ENCODE measurements at places on chromosomes 2 and 18. TPM values are rescaled to one million over a fixed set of nuclear protein-coding genes. Genes with fewer than 3 reads are reported as not detected.

The STRN gene
- 14.8 TPM for total RNA-seq

The KCNE4 gene
- total RNA-seq: not detected

The GULP1 gene
- total RNA-seq: 21.8 TPM

The GPR39 gene
- total RNA-seq: 6.9 TPM

The CHRNG gene
- total RNA-seq: not detected

The POMC gene
- not detected for total RNA-seq

The IL36RN gene
- not detected for total RNA-seq

The CETN1 gene
- not detected for total RNA-seq

The KLHL14 gene
- not detected for total RNA-seq

DNA sequence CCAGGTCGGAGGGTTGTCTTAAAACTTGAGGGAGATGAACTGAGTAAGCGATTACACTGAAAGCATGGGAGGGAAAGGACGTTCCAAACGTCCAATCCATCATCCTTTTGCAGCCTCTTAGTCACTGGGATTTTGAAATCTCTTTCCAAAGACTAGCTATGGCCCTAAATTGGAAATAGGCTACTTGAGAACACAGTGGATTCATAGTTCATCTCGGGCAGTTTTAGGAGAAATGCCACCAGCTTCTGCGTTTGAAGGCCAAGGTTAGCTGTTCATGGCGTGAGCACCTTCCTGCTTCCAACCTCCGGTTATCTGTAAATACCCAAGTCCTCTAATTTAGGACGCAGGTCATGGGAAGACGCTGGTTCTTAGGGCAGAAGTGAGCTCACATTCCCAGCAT lies 821 bp upstream of the EML6 start:
- DNase-seq: peak; percentile 31

- no peak for DNase-seq
Measured at GRCh38 chr2:5694306-5694705, 2.1 kb downstream of the SOX11 start.

DNA sequence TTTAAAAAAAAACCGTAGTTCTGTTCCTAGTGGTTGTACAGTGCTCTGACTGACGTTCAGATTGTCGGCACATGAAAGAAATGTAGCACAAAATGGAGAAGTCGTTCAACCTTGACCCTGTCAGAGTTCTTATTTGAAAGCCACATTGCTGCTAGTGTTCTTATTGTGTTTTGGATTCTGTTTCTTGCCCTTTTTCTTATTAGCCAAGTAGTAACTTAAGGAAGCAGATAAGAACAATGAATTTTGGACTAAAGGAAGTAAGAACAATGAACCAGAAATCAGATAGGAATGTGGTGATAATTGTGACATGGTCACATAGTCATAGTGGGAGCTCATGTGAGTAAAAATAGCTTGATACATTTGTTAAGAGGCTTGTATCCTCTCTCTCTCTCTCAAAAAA lies 45.9 kb downstream of the RPIA start:
- peak; percentile 28 for DNase-seq

DNA sequence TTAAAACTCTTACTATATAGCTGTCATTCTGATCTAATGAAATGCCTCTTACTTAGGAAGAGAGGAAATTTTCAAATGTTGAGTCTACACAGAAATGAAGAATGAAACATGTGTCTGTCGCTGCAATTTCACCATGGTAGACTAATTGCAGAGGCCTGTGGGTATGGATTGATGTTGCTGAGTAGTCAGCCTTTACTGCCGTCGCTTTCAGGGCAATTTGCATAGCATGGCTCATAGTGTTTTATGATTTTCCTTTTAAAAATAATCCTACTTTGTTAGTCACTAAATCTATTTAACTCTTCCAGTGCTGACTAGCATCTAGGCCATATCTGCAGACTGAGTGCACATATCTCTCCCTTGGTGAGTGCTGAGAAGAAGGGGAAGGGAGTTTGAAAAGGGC lies 819.2 kb downstream of the SATB2 start:
- DNase-seq: no peak

DNA sequence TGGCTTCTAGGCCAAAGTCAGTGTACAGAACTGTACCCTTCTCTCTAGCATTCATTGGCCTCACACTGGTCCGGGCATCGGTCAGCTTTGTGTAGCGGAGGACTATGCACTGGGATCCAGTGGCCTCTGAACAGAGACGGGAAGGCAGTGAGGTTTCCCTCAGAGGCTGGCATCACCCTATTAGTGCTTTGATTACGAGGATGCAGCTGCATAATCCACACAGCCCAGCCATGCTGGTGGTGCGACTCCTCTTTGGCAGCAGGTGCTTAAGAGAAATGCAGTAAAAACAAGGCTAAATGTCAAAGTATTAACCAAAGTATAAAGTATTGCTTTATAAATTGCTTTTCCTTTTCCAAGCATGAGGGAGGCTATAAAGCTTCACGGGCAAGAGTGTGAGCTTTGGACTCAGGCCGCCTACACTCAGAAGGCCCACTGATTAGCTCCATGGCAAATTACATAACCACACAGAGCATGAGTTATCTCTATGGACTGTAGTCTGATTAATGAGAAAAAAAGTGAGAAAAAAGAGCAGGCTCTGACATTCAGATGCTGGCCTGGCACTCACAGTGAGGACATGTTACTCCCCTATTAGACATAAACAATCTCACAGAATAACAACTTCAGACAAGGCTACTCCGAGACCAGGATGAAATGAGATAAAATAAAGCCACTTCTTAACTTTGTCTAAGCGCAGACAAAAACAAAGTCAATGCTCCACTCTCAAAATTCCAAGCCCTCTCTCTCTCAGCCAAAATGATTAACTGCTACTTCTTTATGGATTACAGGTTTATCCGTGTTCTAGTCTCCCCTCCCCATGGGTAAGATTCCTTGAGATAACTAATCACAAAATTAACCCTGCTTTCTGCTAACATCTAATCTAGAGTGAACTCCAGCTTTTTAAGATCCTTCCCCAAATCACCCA lies 6.4 kb upstream of the CRYGC start:
- no peak for DNase-seq

GRCh38 chr18:11733031-11733430 lies 44.0 kb downstream of the GNAL start:
- DNase-seq: peak; percentile 54

GRCh38 chr18:78056011-78056410 lies 806.4 kb downstream of the GALR1 start:
- DNase-seq: no peak

DNA sequence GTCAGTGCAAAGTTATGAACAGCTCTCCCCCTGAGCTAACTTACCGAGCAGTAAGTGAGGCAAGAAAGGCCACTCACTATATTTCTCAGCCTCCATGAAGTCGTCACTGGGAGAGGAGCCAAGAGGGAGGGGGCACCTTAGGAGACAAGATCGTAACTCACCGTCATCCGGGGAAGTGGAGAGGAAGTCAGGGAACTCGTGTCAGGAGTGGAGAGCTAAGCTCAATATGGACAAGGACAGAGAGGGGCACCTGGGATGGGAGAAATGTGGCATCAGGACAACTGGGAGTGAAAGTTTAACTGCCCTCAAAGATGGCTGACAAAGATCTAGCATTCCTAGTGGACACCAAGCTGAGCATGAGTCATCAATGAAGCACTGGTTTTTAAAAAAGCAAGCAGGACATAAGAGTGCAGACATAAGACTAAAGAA lies 37.1 kb downstream of the BCL11A start:
- DNase-seq: peak; percentile 75

- no peak for DNase-seq
Measured at GRCh38 chr18:52060607-52061304, 279.2 kb upstream of the DCC start.

DNA sequence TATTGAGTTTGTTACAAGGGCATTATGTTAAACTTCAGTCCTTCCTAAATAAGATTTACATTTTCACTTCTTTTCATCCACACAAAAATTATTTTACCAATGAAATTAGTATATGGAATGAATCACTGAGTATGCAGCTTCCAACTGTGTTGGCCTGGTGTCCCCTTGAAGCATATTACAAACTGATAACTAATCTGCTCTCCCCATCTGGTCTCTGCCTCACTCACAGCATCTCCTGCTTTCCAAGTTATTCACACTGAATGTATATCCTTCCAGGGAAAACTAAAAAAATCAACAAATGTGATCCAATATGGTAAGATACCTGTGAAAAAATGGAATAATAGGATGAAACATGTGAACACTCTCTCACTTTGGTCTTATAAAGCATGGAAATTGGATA lies 90.0 kb upstream of the NYAP2 start:
- DNase-seq: no peak

DNA sequence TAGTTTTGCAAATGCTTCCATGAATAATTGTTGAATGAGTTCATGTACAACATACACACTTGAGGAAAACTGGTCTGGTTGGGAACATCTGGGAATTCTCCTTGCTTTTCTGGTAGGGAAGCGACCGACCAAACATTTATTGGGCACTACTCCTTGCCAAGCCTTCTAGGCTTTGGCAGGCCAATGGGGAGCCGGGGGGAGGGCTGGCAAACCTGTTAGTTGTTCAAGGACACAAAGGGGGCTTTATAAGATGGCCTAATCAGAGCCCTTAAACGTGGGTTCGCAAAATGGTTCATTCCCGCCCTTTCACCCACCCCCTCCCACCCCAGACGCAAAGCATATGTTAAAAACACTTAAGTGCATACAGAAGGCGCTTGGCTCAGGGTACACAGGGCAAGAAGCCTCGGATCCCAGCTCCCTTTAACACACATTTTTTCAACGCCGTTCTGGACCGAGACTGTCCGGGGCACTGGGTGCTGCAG lies 844 bp upstream of the VSNL1 start:
- no peak for DNase-seq

DNA sequence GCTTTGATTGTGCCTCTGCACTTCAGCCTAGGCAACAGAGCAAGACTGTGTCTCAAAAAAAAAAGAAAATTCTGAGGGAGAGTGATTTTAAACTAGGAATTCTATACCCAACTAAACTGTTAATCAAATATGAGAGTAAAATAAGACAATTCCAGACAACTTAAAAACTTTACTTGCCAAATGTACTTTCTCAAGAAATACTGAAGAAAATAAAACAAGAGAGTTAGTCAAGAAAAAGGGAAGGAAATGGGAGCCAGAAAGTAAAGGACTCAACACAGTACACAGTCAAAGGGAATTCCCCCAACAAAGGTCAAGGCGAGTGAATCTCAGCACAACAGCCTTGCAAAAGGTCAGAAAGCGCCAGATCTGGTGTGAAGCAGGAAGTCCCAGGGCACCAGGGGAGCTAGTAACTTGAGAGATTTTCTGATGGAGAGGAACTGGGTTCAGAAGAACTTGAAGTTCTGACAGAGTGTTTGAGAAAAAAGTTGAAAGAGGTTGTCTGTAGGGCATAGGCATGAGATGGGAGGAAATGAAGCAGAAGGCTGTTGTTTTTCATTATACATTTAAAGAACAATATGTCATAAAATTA lies 22.6 kb upstream of the TBC1D8 start:
- no peak for DNase-seq

DNA sequence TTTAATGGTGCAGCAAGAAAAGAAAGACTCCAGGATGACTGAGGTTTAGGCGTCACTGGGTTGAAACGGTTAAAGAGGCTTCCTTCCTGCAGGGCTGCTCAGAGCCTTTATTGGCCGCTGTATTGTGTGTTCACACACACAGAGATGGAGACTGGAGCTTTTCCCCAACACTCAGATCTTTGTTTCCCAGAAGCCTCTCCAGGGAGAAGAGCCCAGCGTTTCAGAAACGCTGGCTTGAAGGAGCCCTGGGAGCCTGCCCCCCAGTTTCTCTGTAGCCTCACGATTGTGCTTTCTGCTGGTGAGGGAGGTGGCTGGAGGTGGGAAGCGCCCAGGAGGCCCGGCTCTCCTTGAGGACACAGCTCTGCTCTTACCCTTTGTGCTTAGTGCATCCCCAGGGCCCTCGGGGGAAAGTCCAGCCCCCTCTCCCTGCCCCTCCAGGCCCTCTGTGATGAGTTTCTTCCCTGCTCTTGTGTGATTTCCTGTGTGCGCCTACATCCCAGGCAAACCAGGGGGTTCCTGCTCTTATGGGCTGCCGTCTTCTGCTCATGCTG lies 37.1 kb downstream of the RRM2 start:
- no peak for DNase-seq

- peak; percentile 83 for DNase-seq
Measured at GRCh38 chr2:178914259-178914849, 107.1 kb upstream of the TTN start.

DNA sequence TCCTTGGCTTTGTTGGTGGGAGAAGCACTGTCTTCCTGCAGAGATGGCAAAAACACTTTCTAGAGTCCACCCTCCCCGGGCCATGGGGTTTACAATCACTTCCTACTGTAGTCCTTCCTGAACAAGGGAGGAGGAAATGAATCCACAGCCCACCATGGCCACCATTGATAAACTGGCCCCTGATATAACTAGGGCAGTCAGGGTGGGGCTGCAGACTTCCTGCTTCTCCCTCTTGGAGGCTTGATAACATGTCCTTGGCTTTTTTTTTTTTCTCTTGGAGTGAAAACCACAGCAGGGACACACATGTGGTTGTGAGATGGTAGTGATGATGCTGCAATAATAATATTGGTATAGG lies 437.8 kb downstream of the ZNF521 start:
- no peak for DNase-seq

DNA sequence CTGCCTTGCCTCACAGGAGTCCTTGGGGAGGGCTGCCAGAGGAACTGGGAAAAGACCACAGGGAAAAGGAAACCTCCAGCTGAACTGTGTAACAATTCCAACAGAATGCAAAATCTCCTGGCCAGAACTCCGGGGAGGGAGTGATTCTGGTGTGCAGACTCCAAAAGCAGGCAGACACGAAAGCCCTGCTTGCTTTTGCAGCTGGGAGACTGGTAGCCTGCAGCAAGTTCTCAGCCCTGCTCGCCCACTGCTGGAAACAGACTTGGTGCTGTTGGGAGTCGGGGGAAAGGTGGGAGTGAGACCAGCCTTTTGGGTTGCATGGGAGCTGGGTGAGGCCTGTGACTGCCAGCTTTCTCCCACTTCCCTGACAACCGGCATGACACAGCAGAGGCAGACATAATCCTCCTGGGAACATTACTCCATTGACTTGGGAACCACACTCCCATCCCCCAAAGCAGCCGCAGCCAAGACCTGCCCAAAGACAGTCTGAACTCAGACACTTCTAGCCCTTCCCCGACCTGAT lies 26.0 kb upstream of the NMI start:
- peak; percentile 15 for DNase-seq
